Testis (tissue), 5 donors: ENCODE measurements at places on chromosomes 4 and X. TPM values are rescaled to one million over a fixed set of nuclear protein-coding genes. Genes with fewer than 3 reads are reported as not detected.

The F8 gene
- 35.2 TPM for total RNA-seq

The SPANXC gene
- total RNA-seq = 3.5 TPM

The SMIM10L2A gene
- 20.5 TPM for total RNA-seq

The WDR13 gene
- 109 TPM for total RNA-seq

The P2RY4 gene
- 2.3 TPM for total RNA-seq

The RELL1 gene
- 20.4 TPM for total RNA-seq
